ENCODE measurements at places on chromosomes 5 and 9.
A peak's percentile ranks its signal among the peaks of the same experiment; 100 is the strongest.

- no peak for DNase-seq
Measured at GRCh38 chr5:36153298-36153677, 1.4 kb downstream of the SKP2 start.

DNA sequence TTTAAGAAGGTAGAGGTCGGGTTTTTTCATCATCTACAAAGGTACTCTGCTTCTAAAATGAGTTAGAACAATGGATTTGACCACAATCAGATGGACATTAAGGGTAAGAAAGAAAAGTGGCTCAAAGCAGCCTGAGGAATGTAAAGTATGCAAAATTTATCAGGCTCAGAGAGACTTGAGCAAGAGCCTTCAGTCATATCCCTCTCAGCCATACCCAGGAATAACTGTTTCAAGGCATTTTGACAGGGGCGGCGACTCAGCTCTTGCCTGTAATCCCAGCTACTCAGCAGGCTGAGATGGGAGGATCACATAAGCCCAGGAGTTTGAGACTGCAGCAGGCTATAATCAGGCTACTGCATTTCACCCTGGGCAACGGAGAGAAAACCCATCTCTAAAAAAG lies 38.8 kb upstream of the ANXA2R start:
- no peak for DNase-seq

- DNase-seq: peak; percentile 57
Measured at GRCh38 chr5:169805937-169806700, 169.0 kb downstream of the DOCK2 start.

GRCh38 chr9:95993337-95993736 lies 117.8 kb downstream of the ERCC6L2 start:
- DNase-seq: no peak

DNA sequence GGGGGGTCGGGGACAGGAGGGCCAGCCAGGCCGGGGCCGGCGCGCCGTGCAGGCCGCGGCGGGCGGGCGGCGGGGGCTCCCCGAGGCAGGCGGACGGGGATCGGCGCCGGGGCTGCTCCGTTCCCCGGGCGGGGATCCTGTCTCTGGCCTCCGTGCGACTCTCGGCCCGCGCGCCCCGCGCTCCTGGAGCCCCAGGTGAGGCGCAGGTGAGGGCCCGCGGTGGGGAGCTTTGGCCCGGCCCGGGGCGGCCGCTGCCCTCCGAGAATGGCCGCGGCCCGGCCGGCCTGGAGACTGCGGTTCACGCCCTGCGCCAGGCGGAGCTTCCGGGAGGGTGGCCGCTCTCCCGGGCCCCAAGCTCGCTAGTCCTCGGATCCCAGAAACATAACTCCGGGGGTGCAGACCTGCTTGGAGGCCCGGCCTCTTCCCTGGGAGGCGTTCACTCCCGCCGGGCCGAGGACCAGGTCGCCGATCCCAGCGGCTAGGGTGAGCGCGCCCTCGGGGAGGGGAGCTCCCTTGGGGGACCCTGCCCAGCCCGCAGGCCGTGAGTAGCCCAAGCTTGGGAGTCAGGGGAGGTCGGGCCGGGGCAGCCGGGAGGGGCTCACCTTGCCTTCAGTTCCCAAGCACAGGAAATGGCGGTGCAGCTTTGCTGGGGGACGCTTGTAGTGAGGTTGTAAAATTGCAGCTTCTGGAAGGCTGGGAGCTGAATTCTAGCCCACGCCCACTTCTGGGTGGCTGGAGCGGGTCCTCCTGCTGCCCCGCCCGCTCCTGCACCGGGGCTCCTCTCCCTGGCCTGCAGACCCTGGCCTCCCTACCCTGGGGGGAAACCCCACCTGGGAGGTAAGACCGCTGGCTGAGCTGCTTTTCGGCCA lies 723 bp downstream of the PPP1R26 start:
- no peak for DNase-seq

DNA sequence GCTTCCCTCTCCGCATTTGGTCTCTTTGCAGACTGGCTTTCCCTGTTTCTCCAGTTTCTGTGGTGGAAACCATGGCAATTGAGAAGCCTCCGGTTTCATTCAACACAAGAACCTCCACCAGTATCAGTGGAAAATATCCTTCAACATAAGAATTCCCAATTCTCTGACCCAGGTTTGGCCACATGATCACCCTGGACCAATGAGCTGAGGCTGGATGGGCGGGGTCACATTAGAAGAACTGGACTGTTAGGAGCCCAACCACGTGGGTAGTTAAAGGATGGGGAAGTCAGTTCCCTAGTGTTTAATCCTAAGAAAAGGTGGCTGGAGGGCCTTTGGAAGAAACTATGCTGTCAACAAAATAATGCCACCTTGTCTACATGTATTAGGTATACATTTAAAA lies 336.3 kb downstream of the DMRT2 start:
- no peak for DNase-seq

GRCh38 chr5:173323106-173323798 lies 5.0 kb downstream of the STC2 start:
- no peak for DNase-seq

DNA sequence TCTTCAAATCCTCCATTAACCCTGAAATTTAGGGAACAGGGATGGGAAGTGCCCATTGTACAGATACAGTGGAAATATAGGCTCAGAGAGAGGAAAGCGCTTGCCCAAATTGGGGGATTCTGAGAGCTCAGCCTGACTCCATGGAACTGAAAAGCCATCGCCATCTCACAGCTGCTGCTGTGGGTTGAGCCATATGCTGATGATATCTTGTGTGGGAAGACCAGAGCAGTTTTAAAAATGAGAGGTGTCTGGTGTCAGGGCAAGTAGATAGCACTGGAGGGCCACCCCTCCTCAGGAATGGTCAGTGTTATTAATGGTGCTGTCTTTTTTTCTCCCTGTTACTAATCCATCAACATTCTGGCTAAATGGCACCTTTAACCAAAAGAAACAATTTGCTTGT lies 50.9 kb upstream of the C5orf58 start:
- no peak for DNase-seq

DNA sequence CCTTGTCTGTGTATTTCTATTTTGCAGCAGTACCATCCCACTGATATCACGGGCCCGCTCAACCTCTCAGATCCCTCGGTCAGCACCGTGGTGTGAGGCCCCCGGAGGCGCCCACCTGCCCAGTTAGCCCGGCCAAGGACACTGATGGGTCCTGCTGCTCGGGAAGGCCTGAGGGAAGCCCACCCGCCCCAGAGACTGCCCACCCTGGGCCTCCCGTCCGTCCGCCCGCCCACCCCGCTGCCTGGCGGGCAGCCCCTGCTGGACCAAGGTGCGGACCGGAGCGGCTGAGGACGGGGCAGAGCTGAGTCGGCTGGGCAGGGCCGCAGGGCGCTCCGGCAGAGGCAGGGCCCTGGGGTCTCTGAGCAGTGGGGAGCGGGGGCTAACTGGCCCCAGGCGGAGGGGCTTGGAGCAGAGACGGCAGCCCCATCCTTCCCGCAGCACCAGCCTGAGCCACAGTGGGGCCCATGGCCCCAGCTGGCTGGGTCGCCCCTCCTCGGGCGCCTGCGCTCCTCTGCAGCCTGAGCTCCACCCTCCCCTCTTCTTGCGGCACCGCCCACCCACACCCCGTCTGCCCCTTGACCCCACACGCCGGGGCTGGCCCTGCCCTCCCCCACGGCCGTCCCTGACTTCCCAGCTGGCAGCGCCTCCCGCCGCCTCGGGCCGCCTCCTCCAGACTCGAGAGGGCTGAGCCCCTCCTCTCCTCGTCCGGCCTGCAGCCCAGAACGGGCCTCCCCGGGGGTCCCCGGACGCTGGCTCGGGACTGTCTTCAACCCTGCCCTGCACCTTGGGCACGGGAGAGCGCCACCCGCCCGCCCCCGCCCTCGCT lies 1.9 kb downstream of the LRRC26 start:
- no peak for DNase-seq

- DNase-seq: no peak
Measured at GRCh38 chr9:112719241-112719691, 1.3 kb upstream of the INIP start.

GRCh38 chr5:116951219-116951618 lies 376.6 kb upstream of the SEMA6A start:
- no peak for DNase-seq

DNA sequence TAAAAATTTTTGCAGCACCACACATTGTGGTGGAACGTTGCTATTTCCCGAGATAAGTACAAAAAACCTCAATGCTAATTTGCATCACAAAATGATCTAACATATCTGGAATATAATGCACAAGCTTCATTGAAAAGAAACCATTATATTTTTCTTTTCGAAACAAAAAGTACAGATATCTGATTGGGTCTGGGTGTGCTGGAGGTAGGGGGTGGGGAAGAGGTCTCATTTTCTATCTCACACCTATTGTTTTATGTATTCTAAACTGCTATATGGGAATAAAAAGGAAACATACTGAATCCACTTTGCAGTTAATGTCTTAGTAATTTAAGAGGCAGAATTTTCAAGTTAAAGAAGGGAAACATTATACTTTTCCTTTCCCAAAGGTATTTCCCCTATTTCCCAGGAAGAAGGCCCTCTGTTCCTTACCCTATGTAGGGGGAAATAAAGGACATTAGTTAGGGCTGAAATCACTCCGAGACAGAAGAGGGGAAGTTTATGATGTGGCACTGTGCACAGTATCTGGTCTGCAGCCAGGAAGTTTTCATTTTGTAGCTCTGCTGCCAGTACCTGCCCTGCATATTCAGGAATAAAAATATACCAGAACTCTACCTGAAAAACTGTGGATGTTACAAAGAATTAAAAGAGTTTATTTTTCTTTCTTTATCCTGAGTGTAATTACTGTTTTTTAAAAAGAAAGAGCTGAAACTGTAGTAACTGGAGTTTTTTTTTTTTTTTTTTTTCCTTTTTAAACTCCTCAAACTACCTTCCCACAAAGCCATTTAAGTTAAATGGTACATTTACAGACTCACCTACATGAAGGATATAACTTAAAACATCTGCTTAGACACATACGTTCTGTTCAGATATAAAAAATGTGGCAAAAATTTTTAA lies 7.4 kb downstream of the MEF2C start:
- DNase-seq: no peak

DNA sequence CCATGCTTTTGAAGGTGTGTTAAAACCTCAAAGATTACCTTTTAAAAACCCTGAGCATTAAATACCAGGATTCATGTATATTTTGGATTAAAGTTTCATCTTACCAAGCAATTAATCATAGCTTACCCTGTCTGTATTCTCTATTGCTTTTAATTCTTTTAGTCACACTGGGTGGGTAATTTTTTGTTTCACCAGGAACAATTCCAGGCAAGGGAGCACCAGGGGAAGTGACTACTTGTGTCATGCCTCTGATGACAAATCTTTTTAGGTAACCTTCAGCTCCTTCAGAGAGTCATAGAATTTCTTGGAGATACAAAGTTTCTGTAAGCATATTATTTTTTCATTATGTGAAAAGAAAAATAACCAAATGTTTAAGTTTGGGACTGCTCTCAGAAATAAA lies 33.4 kb upstream of the ANXA1 start:
- DNase-seq: no peak

- no peak for DNase-seq
Measured at GRCh38 chr9:1238407-1238806, 188.2 kb downstream of the DMRT2 start.

DNA sequence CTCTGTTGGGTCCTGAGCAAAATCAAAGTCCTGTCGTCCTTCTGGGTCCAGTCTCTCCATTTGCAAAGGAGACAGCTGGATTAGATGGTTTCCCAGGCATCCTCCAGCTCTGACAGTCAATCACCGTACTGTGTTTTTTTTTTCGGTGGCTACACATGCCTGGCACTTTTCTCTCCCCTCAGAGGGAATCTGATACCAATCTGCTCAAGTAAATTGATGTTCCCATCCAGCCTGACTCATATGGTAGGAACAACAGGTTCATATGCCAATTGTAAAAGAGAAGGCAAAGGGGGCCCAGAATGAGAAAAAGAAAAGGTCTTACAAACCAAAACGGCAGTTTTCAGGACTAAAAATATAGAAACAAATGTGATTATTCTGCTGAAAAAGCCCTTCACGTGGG lies 1.2 kb downstream of the FBXO10 start:
- no peak for DNase-seq
